ENCODE measurements at places on chromosomes 7 and 10.

DNA sequence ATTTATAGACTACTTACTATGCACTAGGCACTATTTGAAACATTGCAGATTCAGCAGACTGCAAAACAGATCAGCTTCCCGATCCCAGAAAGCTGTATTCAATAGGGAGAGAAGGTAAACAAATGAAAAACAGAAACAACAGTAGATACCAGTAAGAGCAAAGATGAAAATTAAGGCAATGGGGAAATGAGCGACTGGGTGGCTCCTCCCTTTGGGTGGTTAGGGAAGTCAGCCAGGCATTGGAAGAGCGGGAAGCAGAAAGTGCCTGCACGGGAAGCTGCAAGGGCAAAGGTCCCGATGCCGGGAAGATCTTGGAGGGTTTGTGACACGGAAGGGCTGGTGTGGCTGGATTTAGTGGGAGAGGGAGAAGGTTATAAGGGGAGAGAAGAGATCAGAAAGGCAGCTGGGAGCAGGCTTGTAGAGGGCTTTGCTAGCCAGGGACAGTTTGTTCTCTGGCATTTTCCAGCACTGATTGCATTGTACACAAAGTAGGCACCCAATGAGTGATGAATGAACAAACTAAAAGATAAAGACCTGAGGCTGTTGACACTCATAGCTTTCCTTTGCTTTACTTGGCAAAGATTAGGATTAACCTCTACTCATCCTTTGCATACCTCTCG lies 67.8 kb downstream of the NAMPT start:
- DNase-seq, result no peak

GRCh38 chr10:116203661-116204060 lies 69.3 kb downstream of the GFRA1 start:
- DNase-seq, result no peak

- DNase-seq, result no peak
These were observed 157.5 kb upstream of the NFE2L3 start for GRCh38 chr7:25994433-25994994.

- DNase-seq, result no peak
These were observed 2.4 kb downstream of the PURB start for GRCh38 chr7:44882899-44883298.

GRCh38 chr7:158430308-158431034 lies 157.2 kb downstream of the PTPRN2 start:
- no peak for DNase-seq

DNA sequence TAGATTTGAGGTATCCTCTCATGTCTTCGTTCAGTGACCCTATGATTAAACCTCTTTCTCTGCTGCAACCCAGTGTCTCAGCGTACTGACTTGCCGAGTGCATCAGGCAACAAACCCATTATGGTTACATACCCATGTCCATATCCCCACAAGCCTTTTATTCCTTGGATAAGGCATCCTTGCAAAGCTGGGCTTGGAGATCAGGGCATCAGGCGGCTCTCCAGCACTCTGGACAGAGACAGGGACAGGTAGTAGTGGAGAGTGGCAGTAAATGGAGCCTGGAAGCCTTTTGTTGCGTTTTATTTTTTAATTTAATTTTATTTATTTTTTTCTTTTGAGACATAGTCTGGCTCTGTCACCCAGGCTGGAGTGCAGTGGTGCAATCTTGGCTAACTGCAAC lies 32.0 kb upstream of the NPFFR1 start:
- no peak for DNase-seq

- no peak for DNase-seq
These were observed 24.7 kb downstream of the VIPR2 start for GRCh38 chr7:159119851-159120539.

DNA sequence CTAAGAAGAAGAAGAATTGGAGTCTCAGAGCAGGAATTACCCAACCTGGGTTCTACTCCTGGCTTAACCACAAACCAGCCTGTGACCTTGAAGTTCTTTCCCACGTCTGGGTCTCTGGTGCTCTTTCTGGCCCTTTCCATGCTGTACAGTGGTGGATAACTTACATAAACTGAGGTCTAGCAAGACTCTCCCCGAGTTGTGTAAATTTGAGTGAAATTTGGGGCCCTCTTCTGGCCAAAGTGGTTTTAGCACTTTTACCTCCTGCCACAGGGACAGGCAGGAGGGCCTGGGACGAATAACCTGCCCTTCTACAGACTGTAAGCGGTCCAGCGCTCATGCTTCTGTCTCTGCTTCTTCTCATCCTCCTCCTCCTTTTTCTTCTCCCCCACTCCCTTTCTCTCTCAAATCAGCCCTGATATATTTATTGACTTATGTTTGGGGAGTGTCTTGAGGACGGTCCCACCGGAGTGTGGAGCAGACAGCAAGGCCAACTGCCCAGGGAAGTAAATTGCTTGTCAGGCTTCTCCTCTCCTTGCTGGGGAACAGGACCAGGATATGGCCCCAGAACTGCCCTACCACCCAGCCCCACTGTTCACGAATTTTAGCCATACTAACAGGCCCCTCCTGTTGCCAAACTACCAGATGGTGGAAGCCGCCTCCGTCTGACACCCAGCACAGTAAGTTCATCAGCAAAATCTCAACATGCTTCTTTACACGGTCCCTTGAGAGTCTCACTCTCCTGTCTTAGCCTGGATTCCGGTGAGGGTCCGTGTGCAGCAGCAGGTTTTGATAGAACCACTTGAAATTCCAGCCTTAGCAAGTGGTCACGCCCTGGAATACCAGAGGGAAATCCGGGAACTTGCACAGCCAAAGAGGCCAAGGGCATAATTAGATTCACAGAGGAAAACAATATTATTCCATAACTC lies 4.0 kb upstream of the SH3PXD2A start:
- peak; percentile 55 for DNase-seq

DNA sequence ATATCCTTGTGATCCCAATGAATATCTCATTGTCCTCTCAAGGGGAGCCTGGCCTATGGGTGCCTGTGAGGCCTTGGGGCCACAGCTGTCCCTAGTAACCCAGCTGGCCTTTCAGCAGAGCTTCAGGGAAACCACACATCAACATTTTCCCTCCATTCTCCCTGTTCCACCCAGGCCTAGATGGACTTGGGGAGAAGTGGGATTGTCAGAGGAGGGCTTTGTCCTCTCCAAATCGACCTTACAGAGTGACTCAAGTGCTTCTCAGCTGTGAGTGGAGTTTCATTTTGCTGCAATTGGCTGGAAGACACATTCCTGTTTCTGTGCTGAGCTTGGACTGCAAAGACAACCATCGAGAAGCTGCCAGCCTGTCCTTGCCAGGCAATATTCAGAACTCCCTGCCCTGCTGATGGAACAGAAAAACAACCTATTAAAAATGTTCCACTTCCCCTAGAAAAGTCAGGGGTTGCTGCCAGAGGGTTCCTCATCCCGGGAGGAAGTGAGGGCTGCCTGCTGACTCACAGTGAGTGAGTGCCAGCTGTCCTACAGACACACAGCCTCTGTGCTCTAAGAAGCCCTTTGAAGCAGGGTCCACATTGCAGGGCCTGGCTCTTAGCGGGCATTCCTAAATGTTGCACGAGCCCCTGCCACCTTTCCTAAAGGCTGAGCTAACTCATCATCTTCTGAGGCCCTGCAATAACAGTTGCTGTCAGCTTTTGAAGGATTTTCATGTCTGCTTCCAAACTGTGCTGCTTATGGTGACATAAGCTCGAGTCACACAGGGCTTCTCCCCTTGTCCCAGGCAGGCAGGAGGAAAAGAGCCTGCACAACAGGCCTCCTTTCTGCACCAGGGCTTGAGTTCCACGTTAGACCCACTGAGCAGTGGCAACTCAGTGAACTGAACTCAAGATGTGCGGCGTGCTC lies 20.5 kb downstream of the STRA8 start:
- DNase-seq, result no peak

DNA sequence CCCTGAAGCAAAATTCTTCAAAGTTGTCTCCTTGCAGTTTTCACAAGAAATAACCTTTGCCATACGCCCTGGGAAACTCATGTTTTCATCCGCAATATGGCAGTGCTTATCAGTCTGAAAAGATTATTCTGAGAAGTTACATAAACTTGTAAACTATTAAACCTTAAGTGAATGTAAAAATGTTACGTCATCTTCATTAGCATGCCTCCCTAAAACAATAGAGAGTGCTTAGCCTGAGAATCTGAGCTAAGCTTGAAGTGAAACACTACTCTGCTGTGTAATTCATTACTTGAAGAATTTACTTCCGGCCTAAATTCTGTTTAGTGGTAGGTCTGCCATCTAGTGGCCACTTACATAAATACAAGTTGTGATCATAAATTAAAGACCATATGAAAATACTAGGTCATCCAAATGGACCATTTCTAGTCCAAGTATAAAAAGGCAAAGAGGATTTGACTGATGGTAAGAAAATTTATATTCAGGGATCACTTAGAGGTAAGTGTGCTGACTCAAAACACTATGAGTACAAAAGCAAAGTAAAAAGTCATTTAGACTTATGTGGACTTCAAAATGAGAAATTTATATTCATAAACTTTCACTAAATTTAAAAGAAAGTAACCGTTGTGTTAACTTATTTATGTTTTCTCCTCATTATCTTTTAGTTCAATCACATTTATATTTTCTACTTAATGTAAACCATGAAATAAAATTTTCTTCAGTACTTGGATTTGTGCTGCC lies 745.1 kb upstream of the LRRTM3 start:
- DNase-seq, result peak; percentile 4

GRCh38 chr10:29434111-29434510 lies 145.2 kb downstream of the LYZL1 start:
- no peak for DNase-seq

- DNase-seq, result no peak
These were observed 20.0 kb downstream of the UNC5B start for GRCh38 chr10:71232089-71232998.

GRCh38 chr10:43137717-43138020 lies 576 bp upstream of the CSGALNACT2 start:
- peak; percentile 70 for DNase-seq

DNA sequence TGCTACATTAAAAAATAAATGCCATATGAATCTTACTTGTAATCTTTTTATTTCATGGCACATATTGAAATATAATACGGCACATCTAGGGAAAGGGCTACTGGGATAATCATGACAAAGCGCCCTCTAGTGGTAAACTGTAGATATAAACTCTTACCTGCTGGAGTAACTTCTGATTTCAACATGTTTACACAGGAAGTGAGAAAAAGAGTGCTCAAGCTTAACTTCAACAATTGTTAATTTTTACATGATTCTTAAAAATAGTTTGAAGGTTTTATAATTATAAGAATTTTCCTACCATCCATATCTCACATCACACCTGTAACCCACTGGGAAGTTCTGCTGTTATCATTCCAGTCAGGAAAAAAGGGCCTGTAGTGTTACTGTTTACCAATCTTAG lies 2.0 kb upstream of the HEPACAM2 start:
- no peak for DNase-seq

DNA sequence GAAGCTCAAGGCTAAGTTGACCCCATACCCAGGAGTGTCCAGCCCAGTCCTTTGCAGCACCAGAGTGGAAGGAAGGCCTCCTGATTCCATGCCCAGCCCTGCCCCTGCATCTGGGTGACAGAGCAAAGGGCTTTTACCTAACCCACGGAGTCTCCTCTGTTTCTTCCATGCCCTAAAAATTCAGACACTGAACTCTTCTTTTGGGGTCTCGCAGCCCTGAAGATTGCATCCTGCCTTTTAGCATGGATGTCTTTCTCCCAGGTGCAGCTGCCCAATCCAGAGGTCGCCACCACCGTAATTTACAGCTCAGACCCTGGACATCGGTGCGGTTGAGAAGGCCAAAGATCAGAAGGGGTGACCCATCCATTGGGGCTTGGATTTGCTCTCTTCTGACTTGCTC lies 50.8 kb downstream of the CXCL12 start:
- DNase-seq, result no peak

- DNase-seq, result no peak
These were observed 284.4 kb downstream of the IPMK start for GRCh38 chr10:57983281-57983791.

- DNase-seq, result no peak
These were observed 144.1 kb upstream of the CAV2 start for GRCh38 chr7:116355424-116355765.

DNA sequence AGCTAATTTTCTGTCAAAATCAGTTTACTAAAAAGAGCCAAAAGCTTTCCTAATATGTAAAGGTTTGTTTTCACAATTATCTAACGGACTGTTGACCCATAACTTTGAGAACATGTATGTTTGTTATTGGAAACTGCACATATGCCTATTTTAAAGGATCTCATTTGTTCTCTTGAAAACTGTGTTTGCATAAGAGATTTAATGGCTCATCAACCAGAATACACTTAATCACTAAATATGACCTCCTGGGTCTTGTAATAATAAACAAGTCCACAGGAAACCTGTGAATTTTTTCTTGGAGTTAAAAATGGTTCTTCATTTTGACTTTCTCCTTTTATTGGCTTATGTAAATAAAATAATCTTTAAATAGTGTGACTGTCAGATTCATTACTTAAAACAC lies 48.3 kb upstream of the STEAP1B start:
- DNase-seq, result no peak

DNA sequence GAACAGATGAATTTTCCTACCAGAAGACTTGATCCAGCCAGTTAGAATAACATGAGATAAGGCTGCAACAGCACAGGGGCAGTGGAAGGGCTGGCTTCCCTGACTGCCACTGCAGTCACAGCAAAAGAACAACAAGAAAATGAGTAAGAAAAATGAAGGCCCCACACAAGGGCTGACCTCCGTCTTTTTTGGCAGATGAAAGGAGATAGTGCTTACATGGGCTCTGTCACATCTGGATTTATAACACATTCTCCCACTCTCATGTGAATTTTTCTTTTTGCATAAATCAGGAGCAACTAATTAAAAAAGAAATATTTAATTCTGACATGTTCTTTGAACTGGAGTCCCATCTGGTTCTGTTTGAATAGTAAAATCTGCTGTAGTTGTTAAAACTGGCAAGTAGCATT lies 99.6 kb downstream of the NRP1 start:
- no peak for DNase-seq

DNA sequence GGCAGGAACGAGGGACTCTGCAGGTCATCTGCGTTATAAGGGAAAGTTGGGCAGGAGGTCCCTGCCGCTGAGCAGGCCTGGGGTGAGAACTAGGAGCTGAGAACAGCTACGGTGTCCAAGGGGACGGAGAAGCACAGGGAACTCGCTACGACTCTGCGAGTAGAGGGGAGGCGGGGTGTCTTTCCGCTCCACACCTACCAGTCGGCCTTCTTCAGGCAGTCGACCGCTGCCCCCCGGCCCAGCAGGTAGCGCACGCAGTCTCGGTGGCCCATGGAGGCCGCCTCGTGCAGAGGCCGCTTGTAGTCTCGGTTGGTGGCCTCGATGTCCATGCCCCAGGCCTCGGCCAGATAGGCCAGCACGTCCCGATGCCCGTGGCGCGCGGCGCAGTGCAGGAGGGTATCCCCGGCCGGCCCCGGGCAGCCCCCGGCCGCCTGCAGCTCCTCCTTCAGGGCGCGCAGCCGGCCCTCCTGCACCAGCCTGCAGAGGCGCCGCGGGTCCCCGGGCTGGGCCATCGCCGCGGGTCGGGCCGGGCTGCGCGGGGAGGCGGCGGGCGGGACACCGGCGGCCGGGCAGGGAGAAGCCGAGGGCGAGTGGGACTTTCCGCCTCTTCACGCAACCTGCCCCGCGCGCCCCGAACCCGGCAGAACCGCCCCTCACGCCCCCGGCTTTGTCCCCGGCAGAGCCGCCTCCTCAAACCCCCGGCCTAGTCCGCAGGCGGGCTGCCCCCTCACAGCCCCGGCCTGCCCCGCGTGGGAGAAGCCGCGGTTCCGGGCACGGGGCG lies 660 bp downstream of the ANKRD16 start:
- peak; percentile 53 for DNase-seq

All from stimulated activated naive CD8-positive, alpha-beta T cell treated with anti-CD3 and anti-CD28 coated beads, Interleukin-15, Interleukin-2, amounts not matched to agents 100 U/mL and 50 U/mL, for 24 hours (primary cell).